Uterus (tissue), 4 donors: ENCODE measurements at places on chromosomes 3 and 15. TPM values are rescaled to one million over a fixed set of nuclear protein-coding genes. Genes with fewer than 3 reads are reported as not detected.

DAZL gene
- total RNA-seq = not detected

DZIP1L gene
- 3.8 TPM for total RNA-seq

ALDH1A2 gene
- total RNA-seq = 128 TPM

GRCh38 chr3:152499791-152500385 lies 231.2 kb downstream of the MBNL1 start:
- DNase-seq = no peak

GRCh38 chr3:175002732-175003143 lies 143.6 kb downstream of the NAALADL2 start:
- no peak for DNase-seq

DNA sequence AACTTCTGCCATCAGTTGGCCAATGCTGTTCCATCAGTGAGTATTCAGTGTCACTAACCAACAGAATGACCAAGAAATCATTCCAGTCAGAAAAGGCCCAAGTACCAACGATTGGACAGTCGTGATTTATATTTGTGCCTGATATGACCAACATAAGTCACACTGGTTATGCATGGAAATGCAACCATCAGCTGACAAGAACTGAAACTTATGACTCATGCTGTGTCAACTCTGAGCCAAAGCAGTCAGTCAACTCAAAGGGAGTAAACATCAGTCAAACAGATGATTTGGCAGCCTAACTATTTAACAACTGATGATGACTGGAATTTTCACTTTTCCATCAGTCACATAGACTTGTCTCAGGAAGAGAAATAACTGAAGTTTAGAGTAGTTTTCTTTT lies 142.4 kb downstream of the ANXA2 start:
- no peak for DNase-seq

DNA sequence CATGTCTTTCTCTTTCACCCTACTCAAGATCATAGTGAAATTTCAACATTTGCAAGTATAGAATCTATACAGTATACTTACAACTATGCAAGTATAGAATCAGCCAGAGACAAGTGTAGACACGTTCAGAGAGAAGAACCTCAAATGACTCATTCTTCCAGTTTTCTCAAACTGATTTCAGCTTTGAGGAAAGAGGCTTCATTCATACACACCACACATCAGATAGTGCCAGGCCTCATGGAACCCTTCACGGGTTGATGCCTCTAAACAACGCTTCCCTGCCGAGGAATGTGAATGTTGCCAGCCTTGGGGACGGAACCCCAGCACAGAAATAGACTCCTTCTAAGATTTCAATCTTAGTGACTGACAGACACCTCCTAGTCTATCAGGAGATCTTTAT lies 135.7 kb downstream of the FOXP1 start:
- no peak for DNase-seq

DNA sequence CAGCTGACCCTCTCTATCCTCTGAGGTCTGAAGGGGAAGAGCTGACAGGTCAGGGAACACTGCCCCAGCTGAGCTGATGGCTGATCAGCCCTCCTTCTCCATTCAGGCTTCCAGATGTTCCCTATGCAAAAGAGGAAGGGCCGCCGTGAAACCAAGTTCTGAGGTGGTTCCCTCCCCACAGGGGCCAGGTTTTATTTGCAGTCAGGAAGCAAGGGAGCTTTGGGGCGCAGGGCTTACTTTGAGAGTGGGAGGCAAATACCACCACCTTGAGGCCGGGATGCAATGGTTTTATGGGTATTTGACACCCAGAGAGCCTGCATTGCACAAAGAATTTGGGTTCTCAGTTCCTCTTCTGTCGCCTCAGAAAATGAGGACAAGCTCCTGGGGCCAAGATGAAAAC lies 186.9 kb downstream of the ARRDC4 start:
- no peak for DNase-seq

DNA sequence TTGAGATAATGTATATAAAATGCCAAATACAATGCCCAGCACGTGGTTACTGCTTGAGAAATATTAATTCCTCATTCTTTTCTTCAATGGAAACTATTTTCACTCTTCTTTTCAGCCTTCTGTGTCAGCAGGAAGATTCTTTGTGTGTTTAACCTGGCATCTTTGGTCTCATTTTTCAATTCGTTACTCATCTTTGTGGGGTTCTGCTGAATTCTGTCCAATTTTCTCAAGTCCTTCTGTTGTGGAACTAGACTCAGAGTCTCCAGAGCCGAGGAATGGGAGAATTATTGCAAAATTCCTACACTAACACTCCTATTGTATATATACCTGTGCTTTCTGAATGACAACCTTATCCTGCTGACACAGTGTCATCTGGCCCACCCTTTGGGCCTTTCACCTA lies 96.8 kb upstream of the RGMA start:
- DNase-seq = no peak

- no peak for DNase-seq
These were observed 38.5 kb downstream of the B3GNT5 start for GRCh38 chr3:183291497-183292031.

DNA sequence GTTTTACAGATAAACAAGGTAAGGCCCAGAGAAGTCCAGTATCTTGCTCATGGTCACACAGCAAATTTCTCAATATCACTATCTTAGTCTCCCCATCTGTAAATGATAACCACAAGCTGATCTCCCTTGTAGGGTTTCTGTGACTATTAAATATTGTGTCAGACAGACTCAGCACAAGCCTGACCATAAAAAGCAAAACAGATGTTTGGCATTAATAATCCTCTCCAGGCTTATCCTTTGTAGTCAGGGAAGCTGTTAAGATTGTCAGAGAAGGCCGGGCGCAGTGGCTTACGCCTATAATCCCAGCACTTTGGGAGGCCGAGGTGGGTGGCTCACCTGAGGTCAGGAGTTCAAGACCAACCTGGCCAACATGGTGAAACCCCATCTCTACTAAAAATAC lies 173.2 kb upstream of the PRICKLE2 start:
- no peak for DNase-seq

DNA sequence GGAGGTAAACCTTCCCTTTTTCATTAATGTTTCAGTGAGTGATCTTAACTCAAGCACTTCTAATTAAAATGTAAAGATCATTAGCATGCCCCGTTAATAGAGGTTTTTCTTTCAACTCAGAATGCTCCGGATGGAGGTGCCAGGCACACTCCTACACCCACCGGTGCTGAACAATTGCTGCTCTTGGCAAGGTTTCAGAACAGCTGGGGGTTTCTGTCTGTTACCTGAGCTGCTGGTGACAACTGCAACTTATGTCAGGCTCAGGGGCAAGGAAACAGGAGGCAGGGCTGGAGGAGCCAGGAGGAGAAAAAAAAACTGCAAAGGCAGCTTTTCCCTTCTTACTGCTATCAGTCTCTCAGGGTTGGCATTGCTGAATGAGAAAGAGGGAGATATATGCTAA lies 250.1 kb downstream of the DIPK2A start:
- DNase-seq = no peak

- DNase-seq = no peak
These were observed 30.8 kb downstream of the P2RY1 start for GRCh38 chr3:152865668-152866245.
